ENCODE measurements at places on chromosomes 2 and 18.

DNA sequence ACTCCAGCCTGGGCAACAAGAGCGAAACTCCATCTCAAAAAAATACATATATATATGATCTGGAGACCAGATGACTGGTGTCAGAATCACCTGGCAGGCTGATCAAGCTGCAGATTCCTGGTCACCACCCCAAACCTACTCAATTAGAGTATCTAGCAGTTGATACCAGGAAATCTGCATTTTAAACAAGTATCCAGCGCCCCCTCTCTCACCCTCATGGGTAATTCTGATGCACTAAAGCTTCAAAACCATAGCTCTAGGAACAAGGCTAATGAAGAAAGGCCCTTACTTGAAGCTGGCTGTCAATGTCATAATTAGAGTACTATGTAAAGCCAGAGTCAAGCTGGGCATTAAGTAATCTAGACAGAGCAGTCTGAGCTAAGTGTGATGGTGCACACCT is 25.0 kb upstream of the PCBP1 start:
- DNase-seq: no peak

GRCh38 chr2:177165061-177165583 is 47.5 kb upstream of the HNRNPA3 start:
- DNase-seq: no peak

DNA sequence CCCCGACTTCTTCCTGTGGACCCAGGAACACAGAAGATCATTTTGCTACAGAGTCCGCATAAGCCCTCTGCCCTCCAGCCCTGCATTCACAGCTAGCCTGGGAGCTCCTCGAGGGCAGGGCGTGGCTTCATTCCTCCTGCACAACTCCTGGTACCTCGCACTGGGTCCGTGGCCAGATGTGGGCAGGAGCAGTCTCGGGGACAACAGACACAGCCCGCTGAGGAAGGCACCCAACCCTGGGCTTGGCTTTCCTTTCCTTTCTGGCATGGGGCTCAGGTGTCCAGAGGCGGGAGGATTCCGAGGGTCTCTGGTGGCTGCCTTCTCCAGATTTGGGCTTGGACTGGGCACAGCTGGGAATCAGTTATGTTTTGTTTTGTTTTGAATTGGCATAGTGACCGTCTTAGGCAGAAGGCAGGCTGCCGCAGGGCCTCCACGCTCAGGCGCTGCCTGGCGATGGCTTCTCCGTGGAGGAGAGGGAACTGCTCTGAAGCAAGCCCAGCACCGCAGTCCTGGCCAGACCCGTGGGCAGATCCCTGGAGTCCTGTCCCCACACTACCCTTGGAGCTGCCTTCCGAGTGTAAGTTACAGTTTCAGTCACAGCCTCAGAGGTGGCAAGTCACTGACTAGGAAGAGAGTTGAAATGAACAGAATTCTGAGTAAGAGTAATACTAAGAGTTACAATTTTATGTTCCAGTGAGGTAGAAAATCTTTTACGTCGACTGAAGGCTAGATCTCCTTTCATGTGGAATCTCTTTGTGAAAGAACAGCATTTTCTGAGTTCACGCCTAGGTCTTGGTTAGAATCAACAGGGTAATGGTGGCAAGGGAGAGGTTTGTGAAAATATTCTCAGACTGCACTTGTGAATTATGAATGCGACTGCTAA is 47.9 kb downstream of the LDLRAD4 start:
- DNase-seq: no peak

GRCh38 chr2:97703741-97704140 is 9.6 kb upstream of the ZAP70 start:
- no peak for DNase-seq

DNA sequence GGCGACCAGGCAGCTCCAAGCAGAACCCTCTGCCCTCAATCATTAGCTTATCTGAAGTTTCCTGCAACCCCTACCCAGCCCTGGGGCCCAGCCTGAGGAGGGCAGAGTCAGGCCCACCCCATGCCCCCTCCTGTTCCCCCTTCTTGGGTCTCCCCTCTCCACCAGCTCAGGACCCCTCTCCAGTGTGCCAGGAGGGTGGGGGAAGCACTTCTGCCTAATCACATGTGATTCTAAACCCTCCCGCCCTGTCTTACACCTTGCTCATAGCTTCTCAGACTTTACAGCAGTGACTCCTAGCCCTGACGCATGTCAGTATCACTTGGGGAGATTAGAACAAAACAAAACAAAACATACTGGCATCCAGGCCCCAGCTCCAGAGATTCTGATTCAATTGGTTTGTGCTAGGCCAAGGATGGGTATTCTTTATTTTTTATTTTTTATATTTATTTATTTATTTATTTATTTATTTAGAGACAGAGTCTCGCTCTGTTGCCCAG is 42.5 kb upstream of the ASAP2 start:
- no peak for DNase-seq

- DNase-seq: no peak
Measured at GRCh38 chr2:12251121-12251520, 465.6 kb upstream of the TRIB2 start.

- DNase-seq: no peak
Measured at GRCh38 chr2:98050070-98050469, 36.9 kb upstream of the VWA3B start.

DNA sequence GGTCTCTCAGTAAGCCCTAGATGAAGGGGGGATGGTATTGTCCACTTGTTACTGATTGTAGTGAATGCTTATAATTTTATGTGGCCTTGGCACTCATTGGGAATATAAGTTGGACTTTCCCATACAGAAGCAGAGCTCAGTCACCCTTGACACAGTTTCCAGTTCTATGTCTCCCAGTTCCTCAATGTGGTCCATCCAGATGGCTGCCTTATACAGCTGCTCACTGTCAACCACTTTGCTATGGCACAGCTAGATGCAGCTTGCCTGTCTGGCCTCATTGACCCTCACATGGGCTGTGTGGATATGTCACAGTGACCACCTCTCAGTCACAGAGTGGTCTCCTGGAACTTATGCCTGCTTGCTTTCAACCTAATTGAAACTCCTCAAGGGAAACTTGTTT is 21.7 kb downstream of the SLC39A6 start:
- DNase-seq: no peak

GRCh38 chr2:140918426-140918825 is 1212.4 kb downstream of the LRP1B start:
- DNase-seq: no peak

DNA sequence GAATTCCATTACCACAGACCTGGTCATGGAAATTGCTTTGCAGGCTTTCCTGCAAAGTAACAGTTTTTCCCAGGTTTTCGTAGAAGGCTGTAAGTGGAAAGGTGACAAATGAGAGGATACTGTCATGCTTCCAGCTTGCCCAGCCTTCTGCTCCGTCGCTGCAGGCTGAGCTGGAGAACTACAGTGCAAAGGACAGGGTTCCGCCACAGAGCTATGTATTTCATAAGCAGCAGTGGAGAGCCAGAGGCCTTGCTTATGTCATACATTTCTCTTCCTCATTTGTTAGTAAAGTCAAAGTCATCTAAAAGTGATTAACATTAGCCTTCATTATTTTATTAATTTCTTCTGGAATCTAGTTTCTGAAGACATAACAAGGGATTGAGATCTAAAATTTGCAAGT is 72.9 kb upstream of the RBM44 start:
- no peak for DNase-seq

- DNase-seq: no peak
Measured at GRCh38 chr2:62306751-62307468, 111.0 kb downstream of the B3GNT2 start.

DNA sequence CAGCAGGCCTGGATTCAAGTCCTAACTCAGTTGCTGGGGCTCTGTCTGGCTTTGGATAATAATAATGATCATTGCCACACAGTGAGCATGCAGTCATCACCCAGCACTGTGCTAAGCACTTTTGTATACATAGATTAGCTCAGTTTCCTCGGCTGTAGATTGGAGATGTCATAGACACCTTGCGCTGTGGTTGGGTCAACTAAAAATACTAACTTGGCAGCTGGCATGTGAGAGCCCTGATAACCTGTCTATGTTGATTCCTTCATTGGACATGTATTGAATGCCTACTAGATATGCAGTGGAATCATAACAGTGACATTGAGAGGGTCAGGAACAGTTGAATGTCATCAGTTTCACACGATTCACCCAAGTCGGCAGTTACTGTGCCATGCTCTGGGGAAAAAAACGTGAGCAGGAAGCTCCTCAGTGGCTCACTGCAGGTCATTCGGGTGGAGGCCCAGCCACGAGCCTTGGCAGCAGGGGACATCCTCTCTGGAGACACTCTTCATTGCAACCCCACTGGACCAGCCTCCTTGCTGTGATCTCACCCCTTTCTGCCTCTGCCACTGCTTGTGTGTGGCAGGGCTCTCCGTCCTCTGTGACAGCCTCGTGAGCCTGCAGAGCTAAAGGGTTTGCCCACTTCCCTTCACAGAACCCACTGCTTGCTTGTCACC is 85.3 kb downstream of the NPAS2 start:
- no peak for DNase-seq

DNA sequence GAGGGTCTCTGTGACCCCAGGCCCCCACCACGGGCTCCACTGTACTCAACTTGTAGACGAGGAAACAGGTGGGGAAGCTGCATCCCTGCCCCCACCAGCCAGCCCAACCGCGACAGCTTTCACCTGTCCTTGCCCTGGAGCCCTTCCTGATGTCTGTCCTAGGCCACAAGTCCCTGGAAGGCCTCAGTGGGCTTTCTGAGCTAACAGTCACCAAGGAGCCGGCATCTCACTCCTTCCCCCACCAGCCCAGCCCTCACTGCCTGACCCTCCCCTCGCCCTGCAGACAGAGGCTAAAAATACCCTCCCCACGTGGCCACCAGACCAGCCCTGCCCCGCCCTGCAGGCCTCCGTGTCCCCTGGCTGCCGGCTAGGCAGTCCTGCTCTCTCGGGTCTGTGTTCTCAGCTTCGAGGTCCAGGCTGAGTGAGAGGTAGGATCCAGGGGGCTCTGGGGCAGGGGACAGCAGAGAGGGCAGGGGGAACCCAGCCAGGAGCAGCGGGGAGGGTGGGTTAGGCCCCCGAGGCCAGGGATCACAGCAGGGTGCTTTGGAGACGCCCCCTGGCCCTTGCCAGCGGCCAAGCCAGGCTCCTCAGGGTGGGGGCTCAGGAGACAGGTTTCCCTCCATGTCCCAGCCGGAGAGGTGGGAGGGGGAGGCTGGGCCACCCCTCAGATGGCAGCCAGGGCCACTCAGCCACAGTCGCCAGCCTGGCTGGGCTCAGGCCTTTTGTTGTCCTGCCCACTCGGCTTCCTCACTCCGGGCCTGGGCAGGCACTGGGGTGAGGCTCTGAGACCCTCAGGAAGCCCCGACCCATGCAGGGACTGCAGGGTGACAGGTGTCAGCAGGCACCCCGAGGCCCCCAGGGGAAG is at the start of gene KLHL30:
KLHL30 (plus strand) TSS at position 338 of the 865 bp plus-strand sequence. CDS start 2,087 bp downstream, outside the sequence.
- no peak for DNase-seq

GRCh38 chr2:223854741-223855140 is 17.4 kb upstream of the AP1S3 start:
- no peak for DNase-seq

DNA sequence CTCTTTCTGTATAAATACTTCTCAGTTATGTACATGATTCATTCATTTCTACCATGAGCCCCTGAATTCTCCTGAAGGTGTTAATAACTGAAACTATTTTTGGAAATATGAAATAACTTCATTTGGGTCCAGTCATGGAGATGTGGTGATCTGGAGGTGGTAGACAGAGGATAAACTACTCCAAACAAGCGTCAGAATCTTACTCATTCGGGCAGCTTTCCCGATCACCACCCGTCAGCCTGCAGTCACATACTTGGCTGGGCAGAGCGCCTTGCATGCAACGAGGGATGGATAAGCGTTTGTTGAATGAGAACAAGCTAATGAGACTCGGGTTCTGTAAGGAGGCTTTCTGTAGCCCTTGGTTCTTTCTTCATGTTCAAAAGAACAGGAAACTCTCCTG is 222.7 kb downstream of the CD226 start:
- DNase-seq: no peak

DNA sequence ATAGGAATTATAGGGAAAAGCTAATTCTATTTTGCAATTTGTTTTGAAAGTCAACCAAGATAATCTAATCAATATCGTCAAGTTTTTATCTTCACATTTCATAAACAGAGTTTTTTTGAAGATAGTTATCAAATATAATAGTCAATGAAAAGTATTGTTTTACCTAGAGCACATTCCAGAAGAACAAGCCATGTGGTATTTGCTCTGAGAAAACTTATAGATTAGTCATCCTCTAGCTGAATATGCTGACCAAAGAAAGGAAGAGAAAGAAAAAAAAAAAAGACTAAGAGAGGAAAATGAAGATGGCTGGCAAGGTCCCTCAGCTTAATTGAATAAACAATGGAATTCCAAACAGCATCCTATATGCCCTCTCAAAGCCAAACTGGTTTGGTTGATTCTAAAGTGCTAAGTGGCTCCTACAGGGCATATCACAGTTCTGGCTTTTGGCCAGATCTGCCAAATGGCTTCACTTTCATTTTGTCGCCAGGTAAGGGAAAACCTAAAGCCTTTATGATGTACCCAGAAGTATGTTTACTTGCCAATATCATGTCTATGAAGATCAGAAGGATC is 132.6 kb downstream of the VWC2L start:
- DNase-seq: no peak

DNA sequence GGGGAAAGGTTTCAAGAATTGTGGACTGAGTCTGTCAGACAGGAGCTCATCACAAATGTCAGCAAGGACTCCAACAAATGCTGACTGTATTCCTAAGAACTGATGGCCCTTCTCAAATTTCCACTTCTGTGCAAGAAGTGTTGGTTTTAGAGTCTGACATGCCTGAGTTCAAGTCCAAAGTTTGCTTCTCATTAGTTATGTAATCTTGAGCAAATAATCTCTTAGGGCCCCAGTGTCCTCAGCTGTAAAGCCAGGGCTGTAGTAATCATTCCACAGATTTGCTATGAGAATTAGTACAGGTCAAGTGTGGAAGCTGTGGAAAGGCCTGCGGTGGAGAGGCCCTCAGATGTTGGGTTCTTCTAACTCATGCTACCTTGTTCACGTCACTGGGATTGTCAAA is 23.9 kb downstream of the MEP1B start:
- DNase-seq: peak; percentile 19

DNA sequence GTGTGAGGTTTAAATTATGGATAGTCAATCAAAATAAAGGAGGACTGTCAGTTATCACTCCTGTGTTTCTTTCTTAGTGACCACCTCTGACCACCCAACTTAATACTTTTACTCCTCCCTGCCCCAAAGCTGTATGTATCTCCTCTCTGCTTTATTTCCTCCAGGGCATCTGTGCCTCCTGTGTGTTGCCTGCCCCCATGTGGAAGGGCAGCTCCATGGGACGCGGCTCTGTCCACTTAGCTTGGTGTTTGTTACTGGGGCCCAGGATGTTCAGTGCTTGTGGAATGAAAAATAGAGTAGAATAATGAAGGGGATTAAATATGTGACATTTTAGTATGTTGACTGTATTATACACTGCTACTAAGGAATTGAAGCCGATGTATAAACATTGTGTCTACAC is 9.8 kb downstream of the ACP1 start:
- DNase-seq: no peak

GRCh38 chr2:191274413-191274815 is 29.2 kb downstream of the MYO1B start:
- DNase-seq: no peak

- no peak for DNase-seq
Measured at GRCh38 chr2:110994250-110994961, 126.3 kb upstream of the BCL2L11 start.
